ENCODE measurements at places on chromosomes 2 and 18.

DNA sequence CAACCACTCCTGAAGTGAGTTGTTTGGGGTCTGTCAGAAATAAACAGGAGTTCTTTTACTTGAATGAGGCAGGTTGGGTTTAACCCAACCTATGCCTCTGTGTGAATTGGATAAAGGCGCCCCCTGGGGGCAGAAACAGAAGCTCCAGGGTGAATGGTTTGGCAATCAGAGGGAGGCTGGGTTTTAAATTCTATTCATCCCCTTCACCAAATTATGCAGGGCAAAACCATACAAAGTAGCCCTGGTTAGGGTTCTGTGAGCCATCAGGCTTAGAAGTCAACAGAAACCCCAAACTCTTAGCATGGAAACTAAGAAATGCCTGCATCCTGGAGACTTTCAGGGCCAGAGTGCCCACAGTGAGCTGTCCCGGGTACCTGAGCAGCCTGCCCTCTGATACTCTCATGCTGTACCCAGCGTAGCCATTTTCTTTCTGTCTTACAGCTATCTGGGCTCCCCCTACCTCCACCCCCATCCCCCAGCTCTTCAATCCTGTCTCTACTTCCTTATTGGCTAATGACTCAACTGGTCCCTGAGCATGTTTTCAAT lies 241.5 kb downstream of the ICOS start:
- DNase-seq = peak; percentile 37

DNA sequence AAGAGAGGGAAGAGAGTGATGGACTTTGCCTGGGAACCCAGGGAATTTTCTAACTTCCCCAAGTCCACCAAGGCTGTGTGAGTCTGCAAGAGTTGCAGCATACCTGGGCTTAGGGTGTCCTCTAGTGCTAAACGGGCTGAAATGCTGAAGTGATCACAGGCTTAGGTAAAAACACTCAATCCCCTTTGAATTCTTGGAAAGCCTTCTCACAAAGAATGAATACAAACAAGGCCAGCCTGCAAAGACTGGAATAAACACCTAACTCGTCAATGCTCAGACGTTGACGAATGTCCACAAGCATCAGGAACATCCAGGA lies 30.0 kb upstream of the BMP10 start:
- DNase-seq = no peak

DNA sequence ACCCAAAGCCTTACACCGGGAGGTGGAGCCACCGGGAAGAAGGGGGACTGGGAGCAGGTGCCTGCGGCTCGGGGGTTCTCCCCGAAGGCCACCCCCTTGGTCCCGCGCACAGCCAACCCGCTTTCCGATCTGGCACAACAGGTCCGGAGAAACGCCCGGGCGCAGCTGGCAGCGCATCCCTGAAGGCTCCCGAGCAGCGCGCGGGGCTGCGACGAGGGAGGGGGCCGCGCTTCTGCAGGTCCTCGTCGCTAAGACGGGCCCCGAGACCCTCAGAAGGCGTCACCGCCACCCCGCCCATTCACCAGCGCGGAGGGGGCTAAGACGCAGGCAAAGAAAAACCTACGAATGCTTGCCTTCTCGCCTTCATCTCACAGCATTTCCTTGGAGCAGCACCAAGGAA lies 1.8 kb downstream of the CBLN2 start:
- no peak for DNase-seq

GRCh38 chr2:218888341-218888740 lies 7.7 kb downstream of the WNT10A start:
- DNase-seq = no peak

- no peak for DNase-seq
Measured at GRCh38 chr2:210617732-210618330, 61.4 kb downstream of the CPS1 start.

- no peak for DNase-seq
Measured at GRCh38 chr2:238478216-238478615, 51.5 kb downstream of the ASB1 start.

DNA sequence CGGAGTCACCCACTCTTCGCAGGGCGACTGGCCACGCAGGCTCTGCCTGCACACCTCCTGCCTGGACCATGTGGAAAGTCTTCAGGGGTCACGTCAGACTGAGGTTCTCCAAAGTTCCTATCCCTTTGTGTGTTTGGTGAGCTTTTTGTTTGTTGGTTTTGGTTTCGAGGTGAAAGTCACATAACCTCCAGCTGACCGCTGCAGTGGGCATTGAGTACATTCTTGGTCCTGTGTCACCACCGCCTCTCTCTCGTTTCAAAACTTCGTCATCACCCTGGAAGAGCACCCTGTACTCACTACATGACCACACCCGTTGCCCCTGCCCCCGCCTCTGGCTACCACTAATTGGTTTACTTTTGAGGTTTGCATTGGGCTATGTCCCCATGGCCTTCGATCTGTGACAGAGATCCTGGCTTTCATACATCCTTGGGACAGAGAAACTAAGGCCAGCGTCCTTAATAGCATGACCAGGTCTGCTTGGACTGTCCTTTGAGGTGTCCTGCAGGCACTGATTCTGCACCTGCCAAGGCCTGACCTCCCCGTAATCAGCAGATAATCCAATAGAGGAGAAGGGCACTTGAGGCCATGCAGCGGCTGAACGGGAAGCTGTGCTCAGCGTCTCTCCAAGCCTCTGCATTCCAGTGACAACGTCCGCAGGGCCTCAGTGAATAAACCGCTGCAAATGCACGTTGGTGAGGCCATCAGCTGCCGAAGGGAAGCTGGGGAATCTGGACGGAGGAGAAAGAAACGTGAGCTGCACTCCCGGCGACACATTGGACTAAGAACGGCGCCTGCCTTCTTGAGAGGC lies 46.8 kb downstream of the SH3BP4 start:
- DNase-seq = no peak

DNA sequence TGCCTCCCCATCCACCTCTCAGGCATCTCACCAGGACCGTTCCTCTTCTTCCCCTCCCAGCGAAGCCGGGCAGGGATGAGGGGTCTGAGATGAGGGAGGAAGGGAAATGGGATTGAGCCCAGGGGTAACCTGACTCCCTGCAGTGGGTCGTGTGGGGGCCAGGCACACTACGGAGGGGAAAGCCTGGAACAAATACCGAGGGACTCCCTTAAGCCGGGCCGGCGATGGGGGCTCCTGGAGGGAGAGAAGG lies 250 bp upstream of the SPEG start:
- no peak for DNase-seq

DNA sequence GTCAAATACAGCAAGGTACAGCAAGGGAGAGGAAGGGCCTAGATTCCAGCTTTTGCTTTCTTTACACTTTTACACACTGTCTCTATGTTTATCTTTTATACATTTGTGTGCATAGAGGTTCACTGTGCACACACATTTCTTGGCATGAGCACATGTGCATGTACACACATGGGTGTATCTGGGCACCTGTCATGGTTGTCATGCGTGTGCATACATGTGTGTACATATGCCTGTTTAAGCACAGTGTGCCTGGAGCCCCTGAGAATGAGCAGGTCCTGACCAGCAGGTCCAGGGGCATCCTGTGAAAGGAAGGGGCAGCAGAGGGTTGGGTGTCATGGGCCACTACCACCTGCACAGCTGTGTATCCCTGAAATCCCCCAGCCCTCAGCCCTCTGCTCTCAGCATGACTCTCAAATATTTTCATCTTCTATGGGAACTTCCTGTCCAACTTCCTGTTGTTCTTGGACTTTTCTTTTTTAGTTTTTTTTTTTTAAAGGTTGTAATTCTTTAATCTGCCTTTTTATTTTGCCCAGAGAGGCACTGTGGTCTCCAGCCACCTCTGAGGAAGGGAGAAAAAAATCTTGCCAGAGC lies 97.0 kb upstream of the EPAS1 start:
- peak; percentile 32 for DNase-seq

Data from GM13976 (cell line).